ENCODE measurements at places on chromosomes 16 and 17.

DNA sequence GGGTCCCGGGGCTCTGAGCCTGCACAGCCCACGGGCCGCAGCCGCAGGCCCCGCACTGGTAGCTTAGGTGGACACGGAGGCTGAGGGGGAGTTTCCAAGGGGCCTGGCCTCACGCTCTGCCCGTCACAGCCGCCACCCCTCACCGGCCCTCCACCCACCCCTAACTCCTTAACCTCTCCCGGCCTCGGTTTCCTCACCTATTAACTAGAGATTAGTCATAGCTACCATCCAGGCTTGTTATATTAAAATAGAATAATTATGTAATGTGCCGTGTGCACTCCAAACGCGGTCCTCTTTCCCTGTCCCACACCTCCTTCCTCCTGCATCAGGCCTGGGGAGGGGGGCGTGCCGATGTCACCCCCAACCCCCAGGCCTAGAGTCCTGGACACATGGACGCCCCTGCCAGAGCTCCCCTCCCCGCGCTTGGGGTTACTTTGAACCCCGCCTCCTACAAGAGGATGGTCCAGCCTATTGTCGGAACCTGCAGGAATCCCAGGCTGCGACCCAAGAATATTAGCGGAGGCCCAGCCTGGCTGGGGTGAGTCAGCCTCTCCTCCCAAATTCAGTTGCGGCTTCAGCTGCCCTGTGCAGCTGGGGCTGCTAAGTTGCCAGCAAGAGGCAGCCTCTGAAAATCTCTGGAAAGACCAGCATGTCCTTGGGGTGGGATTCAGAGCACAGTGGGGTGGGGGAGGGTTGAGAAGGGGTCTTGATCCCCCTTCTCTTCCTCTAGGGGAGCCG lies 17.3 kb downstream of the SOCS3 start:
- no peak for DNase-seq

DNA sequence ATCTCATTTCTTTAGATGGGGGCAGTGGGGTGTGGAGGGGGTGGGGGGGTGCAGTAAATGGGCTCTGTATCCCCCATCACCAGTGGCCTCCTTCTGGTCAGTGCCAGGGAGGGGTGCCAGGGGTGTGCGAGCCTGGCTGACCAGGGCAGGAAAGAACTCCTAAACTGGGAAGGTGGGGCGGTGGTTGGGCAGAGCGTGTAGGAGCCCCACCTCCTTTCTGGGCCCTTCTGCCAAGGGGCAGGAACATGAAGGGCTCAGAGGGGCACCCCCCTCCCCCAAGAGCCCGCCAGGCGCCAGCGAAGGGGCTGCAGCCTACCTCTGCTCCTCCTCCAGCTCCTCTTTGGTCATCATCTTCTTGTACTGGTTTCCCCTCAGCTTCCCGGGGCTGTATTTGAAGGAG lies 26.0 kb downstream of the MXRA7 start:
- no peak for DNase-seq

GRCh38 chr17:80716986-80717719 lies 172.5 kb downstream of the RPTOR start:
- DNase-seq: no peak

- no peak for DNase-seq
These were observed 62.2 kb downstream of the DHRS7C start for GRCh38 chr17:9729034-9729650.

DNA sequence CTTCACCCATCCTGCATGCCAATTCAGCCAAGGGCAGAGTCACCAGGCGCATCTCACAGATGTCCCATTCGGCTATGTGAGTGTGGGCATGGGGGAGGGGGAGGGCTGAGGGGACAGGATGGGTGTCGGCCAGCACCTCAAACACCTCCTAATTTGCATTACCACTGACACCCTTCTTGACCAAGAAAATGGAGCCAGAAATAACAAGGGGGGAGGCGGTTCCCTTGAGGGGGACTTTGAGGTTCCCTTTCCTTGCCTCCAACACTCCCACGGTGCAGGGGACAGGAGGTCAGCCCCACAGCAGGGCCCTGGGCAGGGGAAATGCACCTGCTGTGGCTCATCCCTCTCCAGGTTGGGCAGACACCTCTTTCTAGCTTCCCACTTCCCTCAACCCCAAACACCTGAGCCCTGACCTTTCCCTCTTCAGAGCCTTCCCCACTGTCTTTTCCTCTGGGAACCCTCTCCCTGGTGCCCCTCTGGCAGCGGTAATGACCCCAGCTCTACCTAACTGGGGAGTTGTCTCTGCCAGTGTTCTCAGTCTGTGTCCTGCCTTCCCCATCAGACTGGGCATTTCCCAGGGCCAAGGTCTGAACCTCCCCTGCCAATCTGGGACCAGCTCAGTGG lies 18.2 kb upstream of the TBX21 start:
- DNase-seq: no peak

DNA sequence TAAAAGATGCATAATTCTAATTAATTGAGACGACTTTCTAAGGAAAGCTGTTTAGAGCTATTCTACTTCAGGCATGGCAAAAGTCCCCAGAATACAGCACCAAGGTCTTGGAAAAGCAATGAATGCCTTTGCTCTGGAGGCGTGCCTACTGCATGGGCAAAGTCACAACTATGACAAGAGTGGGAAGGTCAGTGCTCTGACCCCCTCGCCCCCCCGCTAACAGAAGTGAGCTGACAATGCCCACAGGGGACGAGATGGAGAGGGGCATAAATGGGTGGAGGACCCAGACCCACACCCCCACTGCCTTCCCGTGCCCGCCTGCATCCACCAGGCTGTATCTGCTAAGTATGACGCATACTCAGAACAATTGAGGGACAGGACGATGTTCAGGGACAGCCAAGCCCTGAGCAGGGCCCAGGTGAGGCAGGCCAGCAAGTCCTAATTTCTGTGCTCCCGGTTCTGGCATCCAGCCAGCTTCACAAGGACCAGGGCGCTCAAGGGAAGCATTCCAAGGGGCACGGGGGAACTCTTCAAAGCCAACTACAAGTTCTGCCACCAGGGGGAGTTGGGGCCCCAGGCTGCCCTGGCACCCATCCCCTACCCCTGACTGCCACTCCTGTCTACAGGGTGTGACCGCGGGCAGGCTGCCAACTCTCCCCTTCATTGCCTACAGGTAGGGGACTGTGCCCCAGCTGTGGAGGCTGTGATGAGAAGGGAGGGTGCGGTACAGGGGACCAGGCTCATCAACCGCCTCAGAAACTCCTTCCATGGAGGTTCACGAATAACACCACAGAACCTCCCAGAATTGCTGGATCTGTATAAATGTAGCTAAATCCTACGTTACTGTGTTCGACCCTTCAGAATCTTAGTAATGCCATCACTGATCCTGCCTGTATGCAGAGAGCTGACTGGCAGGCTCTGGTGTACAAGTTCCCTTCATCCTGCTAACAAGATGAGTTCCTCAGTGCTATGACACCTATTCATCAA lies 20.8 kb downstream of the NPRL3 start:
- DNase-seq: no peak

DNA sequence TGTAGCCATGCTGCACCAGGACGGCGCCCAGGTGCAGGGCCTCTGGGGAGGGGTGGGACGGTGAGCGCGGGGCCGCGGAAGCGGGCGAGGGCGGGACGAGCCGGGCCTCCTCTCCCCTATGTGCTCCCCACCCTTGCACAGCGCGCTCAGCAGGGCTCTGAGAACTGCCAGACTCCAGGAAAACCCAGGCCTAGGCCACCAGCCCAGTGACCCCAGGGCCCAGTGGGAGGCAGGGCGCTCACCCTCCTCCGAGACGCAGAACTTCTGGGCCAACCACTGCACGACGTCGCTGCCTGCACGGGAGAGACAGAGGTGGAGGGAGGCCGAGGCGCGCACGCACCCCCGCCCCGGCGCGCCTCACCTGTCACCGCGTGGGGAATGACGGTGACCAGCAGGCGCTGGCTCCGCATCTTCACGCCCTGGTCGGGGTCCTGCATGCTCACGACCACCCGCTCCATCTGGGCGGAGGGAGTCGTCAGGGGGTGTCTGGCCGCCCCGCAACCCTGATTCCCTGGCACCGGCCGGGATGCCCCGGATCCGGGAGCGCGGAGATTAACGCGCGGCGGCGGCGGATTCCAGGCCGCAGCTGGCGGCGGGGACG lies 603 bp downstream of the RGS11 start:
- no peak for DNase-seq

DNA sequence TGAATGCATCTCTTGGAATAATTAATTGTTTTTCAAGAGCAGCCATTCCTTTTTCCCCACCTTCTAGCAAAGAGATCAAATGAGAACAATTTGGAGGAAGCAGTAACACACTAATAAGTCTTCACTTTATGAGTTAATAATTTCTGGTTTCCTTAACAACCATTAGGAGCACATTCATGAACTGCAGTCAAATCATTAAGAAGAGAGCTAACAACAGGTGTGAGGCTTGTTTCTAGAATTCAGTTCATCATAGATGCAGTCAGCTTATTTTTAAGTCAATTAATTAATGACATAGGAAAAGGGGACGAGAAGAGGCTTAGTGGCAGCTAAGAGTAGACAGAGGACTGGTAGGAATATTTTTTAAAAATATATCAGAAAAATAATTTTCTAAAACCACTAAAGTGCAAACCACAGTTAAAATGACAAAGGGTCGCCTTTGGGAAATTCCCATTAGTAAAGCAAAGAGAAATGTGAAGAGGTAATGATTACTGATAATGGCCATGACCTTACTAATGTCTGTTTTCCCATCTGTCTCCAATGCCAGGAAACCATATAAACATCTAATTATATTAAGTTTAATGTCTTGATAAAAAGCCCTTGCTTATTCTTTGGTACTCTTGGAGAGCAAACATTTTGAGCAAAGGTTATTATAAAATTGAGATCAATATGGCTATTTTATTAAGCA lies 184.2 kb downstream of the KCNJ2 start:
- no peak for DNase-seq

DNA sequence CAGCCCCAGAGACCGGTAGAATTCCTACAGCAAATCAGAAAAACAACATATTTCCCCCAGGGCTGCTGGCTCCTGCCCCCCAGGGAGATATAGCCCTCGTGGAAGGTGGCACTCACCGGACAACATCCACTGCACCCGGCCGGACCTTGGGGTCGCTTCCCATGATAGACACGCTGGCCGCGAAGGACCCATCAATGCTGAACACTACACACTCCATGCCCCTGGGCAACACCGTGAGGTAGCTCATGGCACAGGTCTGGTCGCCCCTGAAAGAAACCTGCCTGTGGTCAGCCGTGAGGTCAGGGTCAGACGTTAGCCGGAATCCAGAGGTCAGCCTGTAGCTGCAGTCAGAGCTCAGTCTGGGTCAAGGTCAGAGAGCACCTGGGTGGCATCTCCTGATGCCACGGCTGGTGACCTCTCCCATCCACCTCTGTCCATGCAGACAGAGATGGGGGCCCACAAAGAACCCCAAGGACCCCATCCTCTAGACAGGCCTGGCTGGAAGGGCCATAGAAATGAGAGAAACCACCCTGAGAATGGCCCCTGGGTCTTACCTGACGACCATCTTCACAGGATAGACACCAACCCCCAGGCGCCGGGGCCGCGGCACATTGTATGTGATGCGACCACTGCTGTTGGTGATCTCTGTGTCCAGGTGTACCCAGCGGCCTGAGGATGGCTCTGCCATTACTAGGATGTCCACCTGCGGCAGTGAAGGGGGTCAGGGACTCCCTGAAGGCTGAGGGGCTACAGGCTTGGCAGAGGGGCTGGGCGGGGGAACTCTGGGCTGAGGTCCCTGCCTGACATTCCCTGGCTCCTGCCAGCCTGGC lies 19.6 kb downstream of the PIMREG start:
- DNase-seq: no peak

DNA sequence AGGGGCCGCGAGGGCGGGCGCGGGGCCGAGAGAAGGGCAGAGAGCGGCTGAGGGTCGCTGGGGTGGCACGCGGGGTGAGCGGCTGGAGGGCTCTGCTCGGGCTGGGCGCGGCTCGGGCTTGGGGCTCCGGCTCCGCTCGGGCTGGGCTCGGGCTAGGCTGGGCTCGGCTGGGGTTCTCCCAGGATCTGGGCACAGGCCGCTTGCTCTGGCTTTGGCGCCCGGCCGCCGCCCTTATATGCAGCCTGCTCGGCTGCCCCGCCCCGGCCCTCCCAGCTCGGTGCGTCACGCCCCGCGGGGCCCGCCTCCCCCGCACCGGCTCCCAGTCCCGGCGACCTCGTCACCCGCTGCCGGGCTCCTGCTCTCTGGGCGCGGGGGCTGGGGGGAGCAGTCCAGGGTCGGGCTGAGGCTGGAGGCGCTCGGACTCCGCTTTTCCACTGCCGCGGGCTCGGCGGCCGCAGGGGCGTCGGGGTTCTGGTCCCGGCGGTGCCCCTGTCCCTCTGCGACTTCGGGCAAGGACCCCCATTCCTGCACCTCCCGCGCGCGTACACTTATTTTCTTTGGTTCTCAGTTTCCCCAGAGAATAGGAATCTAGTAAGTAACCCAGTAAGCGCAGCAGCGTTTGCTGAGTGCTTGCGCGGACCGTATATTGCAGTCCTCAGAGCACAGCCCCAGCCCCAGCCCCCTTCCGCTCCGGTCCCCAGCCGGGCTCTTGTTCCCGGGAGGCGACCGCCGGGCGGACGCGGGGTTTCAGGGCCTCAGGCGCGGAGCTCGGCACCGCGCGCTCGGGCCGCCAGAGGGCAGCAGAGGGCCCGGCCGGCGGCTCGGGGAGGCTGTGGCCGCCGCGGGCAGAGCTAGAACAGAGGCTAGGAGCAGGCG lies at the start of gene RASD1:
TSS of gene RASD1 (minus strand) at position 207 of the 876 bp plus-strand sequence. CDS start 214 bp downstream, outside the sequence.
- peak; percentile 92 for DNase-seq

- DNase-seq: peak; percentile 74
These were observed 46.9 kb downstream of the TUBD1 start for GRCh38 chr17:59845595-59846393.

DNA sequence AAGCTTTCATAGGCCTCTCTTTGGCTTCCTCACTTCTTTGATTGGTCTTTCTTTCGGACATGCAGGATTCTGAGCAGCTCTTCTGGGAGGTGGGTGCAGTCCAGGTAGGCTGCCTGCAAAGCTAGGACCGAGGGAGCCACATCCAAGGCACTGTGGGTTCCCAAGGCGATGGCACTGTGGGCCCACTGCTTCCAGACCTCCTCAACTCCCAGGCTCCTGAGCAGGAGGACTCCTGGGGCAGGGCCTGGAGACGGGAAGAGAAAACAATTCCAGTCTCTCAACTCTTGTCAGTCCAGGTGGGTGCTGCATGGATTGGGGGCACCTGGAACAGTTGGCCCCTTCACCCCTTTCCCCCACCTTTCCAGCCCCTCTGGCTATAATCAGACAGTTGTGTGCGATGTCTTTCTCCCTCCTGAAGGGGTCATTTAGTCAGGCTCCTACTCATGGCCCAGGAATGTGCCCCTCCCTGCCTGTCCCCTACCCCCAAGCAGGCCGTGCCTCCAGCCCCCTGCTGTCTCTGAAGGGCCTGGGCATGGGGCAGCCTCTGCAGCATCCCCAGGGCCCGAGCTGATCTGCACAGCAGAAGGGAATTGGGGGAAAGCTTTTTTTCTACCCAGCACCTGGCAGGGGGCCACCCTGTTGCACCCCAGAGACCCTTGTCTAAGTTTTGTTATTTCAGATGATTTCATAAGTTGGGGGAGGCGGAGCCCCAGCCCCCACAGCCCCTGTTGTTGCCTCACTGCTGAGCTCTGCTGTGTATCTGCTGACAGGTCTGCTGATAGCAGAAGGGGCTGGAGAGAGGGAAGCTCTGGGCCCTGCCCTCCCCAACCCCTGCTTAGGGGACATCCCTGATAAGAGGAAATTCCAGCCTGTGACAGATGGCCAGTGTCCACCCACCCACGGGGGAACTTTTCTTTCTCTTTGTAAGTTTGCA lies 330.3 kb downstream of the SEC14L1 start:
- DNase-seq: no peak

Measured in upper lobe of left lung (tissue), 6 donors.